ENCODE measurements at places on chromosomes 13 and 19.

- no peak for DNase-seq
These were observed 33.9 kb upstream of the CEACAM21 start for GRCh38 chr19:41541990-41542584.

- DNase-seq: no peak
These were observed 540 bp upstream of the ZFP36 start for GRCh38 chr19:39405958-39406655.

- DNase-seq: no peak
These were observed 492 bp downstream of the TMEM147 start for GRCh38 chr19:35545855-35546381.

DNA sequence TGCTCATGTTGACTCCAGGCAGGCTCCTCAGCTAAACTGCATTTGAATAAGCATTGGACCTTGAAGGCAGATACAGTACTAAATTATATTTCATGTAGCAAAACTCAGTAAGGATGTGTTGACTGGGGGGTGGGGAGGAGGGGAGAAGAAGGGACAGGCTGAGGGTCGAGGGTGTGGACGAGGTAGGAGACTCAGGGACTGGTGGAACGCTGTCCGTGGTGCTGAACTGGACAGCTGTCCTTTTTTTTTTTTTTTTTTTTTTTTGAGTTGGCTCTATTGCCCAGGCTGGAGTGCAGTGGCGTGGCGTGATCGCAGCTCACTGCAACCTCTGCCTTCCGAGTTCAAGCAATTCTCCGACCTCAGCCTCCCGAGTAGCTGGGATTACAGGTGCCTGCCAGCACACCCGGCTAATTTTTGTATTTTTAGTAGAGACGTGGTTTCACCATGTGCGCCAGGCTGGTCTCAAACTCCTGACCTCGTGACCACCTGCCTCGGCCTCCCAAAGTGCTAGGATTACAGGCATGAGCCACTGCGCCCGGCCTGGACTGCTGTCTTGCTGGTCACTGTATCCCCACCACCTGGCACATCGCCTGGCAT lies 33.2 kb upstream of the CASP14 start:
- peak; percentile 61 for DNase-seq

DNA sequence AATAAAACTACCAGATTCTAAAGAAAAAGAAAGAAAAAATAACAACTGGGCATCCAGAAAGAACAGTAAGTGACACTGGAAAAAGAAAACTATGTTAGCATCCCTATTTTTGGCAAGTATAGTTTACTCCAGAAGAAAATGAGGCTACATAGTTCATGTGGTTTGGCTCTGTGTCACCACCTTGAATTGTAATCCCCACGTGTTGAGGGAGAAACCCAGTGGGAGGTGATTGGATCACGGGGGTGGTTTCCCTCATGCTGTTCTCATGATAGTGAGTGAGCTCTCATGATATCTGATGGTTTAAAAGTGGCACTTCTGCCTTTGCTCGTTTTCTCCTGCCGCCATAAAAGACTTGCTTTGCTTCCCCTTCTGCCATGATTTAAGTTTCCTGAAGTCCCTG lies 76.9 kb downstream of the ITGBL1 start:
- no peak for DNase-seq

DNA sequence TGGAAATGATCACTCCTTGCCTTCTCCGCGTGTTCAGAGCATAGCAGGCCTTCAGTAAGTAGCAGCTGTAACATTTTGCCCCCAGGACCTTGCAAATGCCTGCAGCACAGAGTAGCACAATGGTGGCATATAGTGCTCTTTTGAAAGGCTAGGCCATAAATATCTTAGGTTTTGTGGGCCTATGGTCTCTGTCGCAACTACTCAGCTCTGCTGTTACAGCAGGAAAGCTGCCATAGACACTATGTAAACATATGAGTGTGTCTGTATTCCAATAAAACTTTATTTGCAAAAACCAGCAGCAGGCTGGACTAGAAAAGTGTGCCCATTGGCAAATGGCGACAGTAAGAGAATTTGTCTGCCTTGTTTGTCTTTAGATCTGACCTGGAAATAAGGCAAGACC lies 9.4 kb downstream of the ITPKC start:
- DNase-seq: no peak

GRCh38 chr19:5113633-5114586 lies 145.0 kb downstream of the KDM4B start:
- no peak for DNase-seq

DNA sequence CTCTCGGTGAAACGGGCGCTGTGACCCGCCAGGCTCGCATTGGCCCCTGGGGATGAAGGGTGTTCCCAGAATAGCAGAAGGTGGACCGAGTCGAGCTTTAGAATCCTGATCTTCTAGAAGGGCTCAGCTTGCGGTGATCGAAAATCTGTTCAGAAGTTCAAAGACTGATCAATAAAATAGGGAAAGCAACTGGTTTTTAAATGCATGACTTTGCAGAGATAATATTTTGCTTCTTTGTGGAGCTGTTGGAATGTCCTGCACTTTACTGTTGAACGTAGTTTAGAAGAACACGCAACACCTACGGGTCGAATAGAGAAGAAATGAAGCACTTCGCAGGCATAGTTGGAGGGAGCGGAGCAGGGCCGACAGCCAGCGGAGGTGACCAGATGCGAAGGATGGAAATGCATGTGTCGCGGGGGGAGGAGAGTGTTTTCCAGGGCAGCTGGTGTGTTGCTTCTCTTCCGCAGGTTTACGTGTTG lies 766 bp downstream of the CEBPG start:
- peak; percentile 53 for DNase-seq

DNA sequence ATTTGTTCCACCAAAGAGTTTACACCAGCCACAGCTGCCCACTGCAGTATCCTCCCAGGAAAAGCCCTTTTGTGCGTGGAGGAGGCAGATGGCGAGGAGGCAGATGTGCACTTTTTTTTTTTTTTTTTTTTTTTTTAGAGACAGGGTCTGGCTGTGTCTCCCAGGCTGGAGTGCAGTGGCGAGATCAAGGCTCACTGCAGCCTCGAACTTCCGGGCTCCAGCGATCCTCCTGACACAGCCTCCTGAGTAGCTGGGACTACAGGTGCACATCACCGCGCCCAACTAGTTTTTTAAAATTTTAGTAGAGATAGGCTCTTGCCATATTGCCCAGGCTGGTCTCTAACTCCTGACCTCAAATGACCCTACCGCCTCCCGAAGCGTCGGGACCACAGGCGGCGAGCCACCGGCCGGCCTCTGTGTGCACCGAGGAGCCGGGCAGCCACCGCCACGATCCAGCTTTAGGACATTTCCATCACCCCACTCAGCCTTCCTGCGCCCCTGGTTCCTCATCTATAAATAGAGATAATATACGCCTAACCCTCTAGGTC lies 563 bp upstream of the PDCD5 start:
- DNase-seq: no peak

GRCh38 chr19:3154957-3155736 lies 19.3 kb downstream of the GNA15 start:
- DNase-seq: peak; percentile 51

GRCh38 chr13:26017932-26018665 lies 33.7 kb downstream of the SHISA2 start:
- peak; percentile 84 for DNase-seq

DNA sequence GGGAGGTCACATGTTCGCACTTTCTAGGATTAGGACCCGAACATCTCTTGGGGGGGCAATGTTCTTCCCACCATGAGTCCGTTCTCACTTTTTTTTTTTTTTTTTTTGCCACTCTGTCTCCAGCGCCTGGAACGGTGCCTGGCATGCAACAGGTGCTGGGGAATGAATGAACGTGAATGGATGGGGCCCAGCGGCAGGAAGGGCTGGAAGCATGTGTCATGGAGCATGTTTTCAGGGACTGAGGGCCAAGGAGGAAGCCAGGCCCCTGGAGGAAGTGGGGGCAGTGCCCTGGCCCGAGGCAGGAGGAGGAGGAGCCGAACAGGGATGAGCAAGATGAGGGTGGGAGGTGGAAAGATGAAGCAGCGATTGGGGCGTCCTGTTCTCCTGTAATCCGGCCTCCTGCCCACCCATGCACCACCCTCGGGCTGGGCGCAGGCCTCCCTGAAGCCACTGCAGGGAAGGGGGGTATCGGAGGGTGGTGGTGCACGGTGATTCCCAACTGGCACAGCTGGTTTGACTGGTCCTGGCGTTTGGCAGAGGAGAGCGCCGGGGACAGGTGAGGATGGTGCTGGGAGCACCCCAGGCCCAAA lies 8.8 kb upstream of the SULT2B1 start:
- DNase-seq: peak; percentile 59

DNA sequence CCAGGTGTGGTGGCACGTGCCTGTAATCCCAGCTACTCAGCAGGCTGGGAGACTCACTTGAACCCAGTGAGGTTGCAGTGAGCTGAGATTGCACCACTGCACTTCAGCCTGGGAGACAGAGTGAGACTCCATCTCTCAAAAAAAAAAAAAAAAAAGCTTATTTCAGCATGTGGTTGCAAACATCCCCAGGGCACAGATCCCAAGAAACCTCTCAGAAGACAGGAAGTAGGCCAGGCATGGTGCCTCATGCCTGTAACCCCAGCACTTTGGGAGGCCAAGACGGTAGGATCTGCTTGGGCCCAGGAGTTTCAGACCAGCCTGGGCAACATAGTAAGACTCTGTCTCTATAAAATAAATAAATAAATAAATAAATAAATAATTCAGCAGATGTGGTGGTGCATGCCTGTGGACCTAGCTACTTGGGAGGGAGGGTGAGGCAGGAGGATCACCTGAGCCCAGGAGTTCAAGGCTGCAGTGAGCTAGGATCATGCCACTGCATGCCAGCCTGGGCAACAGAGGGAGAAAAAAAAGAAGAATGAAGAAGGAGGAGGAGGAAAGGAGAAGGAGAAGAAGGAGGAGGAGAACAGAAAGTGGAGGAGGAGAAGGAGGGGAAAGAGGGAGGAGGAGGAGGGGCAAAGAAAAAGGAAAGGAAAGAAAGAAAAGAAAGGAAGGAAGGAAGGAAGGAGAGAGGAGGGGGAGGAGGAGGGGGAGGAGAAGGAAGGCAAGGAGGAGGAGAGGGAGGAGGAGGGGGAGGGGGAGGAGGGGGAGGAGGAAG lies 4.3 kb upstream of the LRRC8E start:
- DNase-seq: no peak

DNA sequence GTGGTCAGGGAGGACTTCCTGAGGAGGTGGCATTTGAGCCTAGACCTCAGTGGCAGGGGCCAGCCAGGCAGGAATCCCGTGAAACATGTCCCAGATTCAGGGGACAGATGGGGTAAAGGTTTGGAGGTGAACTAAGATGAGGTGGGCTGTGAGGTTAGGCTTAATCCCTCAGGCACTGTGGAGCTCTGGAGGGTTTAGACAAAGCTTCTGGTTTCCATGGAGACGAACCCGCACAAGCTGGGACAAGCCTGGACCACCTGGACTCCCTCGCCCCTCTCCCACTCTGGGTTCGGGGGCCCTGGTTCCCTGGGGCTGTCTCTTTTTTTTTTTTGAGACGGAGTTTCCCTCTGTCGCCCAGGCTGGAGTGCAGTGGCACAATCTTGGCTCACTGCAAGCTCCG lies 15.7 kb downstream of the TJP3 start:
- no peak for DNase-seq
